ENCODE measurements at places on chromosomes 6 and 20. TPM values are rescaled to one million over a fixed set of nuclear protein-coding genes. Genes with fewer than 3 reads are reported as not detected.

WFDC5 gene
- total RNA-seq: not detected

MLN gene
- total RNA-seq: not detected

BMP5 gene
- 0.03 TPM for total RNA-seq

MYL9 gene
- 54.0 TPM for total RNA-seq

MTFR2 gene
- total RNA-seq: 0.33 TPM

NPBWR2 gene
- total RNA-seq: not detected

IRF4 gene
- not detected for total RNA-seq

PERP gene
- 22.4 TPM for total RNA-seq

CAGE1 gene
- 0.07 TPM for total RNA-seq

OOEP gene
- total RNA-seq: 0.30 TPM

PHACTR1 gene
- 1.6 TPM for total RNA-seq

TPBG gene
- 138 TPM for total RNA-seq

PPP1R11 gene
- total RNA-seq: 25.7 TPM

TCP11 gene
- total RNA-seq: 0.07 TPM

BPIFA1 gene
- not detected for total RNA-seq
